ENCODE measurements at places on chromosomes 4 and X. TPM values are rescaled to one million over a fixed set of nuclear protein-coding genes. Genes with fewer than 3 reads are reported as not detected.

The PLP1 gene
- 1.6 TPM for total RNA-seq

The FAM9C gene
- 0.57 TPM for total RNA-seq

The SPIN3 gene
- 22.3 TPM for total RNA-seq

The HGFAC gene
- not detected for total RNA-seq

The RUFY3 gene
- total RNA-seq = 41.7 TPM

The CT45A2 gene
- not detected for total RNA-seq

DNA sequence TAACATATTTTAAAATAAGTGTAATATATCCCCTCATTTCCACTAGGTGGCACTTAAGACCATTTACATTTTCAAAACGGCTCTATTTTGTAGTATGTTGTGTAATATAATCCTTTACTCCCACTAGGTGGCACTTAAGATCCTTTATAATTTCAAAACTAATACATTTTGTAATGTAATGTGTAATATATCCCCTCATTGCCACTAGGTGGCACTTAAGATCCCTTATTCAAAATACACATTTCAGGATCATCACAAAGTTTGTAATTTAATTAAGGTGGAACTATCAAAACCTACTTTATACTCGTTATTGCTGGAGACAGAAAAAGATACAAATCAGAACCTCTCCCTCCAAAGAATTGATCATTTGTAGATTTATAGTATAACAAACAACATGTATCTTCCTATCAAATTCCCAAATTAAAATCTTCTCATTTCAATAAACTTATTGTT lies 132.5 kb downstream of the ARHGAP6 start:
- H3K4me3 ChIP-seq = no peak overlapping the region
- no peaks in the 10 kb centered on the region for H3K4me1 ChIP-seq
- no peaks in the 10 kb centered on the region for H3K36me3 ChIP-seq
- H3K27me3 ChIP-seq = no peaks in the 10 kb centered on the region
- H3K27ac ChIP-seq = no peak overlapping the region

DNA sequence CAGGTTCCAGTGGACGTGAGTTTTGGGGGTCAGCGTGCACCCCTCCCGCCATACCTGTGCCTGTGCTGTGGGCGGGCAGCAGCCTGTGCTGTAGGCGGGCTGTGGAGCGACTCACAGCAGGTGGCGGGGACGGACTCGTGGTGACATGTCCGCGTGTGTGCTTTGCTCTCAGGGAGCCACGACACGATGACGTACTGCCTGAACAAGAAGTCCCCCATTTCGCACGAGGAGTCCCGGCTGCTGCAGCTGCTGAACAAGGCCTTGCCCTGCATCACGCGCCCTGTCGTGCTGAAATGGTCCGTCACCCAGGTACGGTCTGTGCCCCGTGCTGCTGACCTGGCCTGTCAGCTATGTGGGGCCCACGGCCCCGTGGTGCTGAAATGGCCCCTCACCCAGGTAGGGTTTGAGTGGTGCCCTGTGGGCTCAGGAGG lies 7.4 kb downstream of the PLCXD1 start:
- H3K27me3 ChIP-seq = no peaks in the 10 kb centered on the region
- DNase-seq = no peak
- H3K36me3 ChIP-seq = no peaks in the 10 kb centered on the region

GRCh38 chr4:5810151-5810550 lies 82.7 kb downstream of the CRMP1 start:
- no peak overlapping the region for H3K27ac ChIP-seq
- no peaks in the 10 kb centered on the region for H3K27me3 ChIP-seq
- H3K4me1 ChIP-seq = no peaks in the 10 kb centered on the region
- H3K36me3 ChIP-seq = no peaks in the 10 kb centered on the region
- H3K4me3 ChIP-seq = no peak overlapping the region

- H3K27ac ChIP-seq = no peak overlapping the region
- H3K36me3 ChIP-seq = peaks cover 36% of the 10 kb centered on the region
Measured at GRCh38 chr4:47570816-47571215, 85.7 kb downstream of the ATP10D start.

DNA sequence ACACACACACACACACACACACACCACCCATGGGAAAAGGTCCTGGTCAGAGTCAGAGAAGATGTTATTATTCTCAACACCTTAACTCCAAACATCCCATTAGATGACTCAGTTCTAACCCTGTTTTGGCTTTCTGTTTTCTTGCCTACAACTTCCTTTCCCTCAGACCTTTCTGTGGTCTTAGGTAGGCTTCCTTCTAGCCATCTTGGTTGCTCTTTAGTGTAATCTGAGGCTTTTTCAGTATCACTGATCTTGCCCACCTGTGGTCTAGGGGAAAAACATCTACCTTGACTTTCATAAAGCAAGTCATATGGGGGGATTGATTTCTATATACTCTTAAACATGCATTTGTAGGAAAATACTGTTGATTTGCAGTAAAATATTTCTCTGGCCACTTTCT lies 56.9 kb downstream of the ATG4A start:
- H3K27ac ChIP-seq = no peak overlapping the region
- H3K4me3 ChIP-seq = no peak overlapping the region
- H3K4me1 ChIP-seq = no peaks in the 10 kb centered on the region
- peaks cover 3% of the 10 kb centered on the region for H3K36me3 ChIP-seq
- no peak for DNase-seq
- H3K27me3 ChIP-seq = no peaks in the 10 kb centered on the region

DNA sequence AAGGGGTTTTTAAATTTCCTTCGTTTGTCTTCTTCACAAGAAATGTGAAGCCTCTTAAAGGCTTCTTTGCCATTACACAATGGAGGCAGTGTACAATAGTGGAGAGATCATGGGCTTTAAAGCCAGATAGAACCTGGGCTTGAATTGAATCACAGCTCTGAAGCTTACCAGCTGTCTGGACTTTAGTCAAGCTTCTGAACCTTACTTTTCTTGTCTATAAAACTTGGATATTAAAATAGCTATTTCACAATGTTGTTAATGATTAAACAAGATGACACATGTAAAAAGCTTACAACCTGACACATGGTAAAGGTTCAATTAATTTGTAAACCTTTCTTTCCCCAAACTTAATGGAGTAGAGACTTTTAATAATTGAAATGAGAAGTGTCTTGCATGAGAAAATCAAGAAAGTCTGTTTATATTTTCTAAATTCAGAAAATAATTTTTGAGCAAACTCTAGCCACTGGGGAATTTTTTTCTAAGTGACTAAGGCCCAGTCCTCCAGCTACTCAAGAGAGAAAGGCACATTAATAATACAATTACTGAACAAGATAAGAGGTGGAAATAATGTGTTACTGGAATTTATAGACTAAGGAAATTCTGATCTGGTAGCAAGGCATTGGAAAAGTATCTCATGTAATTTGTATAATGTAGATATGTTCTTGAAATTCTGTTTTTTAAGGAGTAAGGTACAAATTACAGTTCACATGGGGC lies 21.7 kb upstream of the TBC1D8B start:
- no peaks in the 10 kb centered on the region for H3K4me1 ChIP-seq
- H3K27me3 ChIP-seq = no peaks in the 10 kb centered on the region
- H3K27ac ChIP-seq = no peak overlapping the region
- no peak overlapping the region for H3K4me3 ChIP-seq

- no peaks in the 10 kb centered on the region for H3K27me3 ChIP-seq
- no peak overlapping the region for H3K4me3 ChIP-seq
- no peaks in the 10 kb centered on the region for H3K36me3 ChIP-seq
Measured at GRCh38 chr4:123444290-123444731, 47.7 kb downstream of the SPRY1 start.

- H3K27ac ChIP-seq = no peak overlapping the region
- no peaks in the 10 kb centered on the region for H3K27me3 ChIP-seq
- H3K4me1 ChIP-seq = no peaks in the 10 kb centered on the region
- H3K4me3 ChIP-seq = no peak overlapping the region
- DNase-seq = no peak
Measured at GRCh38 chrX:118551426-118551825, 55.8 kb downstream of the DOCK11 start.
